ENCODE measurements at places on chromosomes 2 and 18.

GRCh38 chr2:10344105-10345066 lies 41.7 kb downstream of the HPCAL1 start:
- DNase-seq: no peak

GRCh38 chr18:23618862-23619387 lies 32.6 kb upstream of the NPC1 start:
- DNase-seq: no peak

- no peak for DNase-seq
Measured at GRCh38 chr2:169983506-169983905, 156.3 kb downstream of the UBR3 start.

- DNase-seq: no peak
Measured at GRCh38 chr2:37843556-37843955, 81.5 kb upstream of the RMDN2 start.

GRCh38 chr2:239462671-239463506 lies 62.1 kb upstream of the HDAC4 start:
- DNase-seq: no peak

DNA sequence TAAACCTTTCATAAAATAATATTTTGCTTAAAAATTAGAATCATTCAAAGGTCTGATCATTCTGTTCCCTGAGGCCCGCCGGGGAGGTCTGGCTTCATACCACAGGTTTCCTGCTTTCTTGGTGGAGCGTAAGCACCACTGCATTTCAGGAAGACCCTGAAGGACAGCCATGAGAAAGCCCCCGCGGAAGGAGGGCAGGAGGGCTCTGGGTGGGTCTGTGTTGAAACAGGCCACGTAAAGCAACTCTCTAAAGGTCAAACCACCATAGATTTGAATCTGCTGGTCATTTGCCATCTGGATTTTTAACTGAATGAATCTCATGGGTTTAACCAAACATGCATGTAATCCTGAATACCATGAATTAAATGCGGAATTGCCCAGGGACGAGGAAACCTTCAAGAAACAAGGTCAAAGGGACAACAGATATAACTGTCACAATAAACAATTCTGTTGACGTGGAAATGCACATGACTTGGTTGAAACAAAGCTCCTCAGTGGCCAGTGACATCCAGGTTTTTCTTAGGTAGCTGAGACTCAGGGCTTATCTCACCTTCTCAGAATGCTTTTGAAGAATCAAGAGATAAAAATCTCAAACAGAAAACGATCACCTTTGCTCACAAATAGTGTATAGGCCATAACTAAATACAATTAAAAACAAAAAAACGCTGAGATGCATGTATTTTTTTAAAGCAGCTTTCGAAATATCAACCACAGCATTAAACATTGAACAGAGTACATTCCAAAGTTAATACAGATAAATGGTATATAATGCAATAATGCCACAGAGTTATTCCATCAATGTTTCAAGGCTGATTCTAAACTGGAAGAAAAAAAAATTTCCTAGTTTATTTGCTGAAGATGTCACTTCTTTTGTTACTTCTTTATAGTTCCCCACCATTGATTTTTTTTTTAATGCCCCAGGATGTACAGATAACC lies 193.2 kb downstream of the BCL2 start:
- DNase-seq: no peak

GRCh38 chr2:180077295-180077906 lies 70.3 kb upstream of the CWC22 start:
- no peak for DNase-seq

DNA sequence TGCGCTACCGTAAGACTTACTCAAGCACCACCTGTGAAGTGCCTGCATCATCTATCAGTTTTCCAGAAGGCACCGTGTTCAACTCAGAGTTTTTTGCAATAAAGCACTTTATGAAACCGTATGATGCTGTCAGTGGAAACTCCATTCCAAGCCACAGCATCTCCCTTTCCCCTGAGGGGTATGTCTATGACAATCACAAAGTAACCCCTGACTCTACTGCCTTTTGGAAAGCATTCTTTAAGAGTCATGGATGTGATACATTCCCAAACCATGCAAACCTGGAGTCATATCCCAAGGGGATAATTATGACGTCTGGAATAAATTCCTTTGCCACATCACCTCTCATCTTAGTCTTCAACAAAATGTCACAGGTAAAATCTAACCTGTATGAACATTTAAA lies 39.2 kb downstream of the UNC50 start:
- no peak for DNase-seq

DNA sequence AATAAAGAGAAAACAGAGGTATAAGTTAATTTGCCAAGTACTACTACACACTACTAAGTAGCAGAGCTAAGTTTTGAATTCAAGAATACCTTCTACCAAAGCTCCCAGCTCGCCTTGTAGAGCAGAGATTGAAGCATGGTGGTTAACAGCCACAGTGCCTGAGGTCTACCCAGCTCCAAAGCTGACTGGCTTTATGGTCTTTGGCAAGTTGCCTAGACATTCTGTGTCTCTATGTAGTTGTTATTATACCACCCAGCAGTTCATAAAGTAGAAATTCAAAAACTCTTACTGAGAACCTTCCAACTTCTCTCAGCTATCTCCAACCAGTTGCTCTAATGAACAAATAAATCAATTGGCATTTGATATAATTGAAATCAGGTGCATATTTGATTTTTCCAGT lies 87.8 kb downstream of the PDE11A start:
- DNase-seq: no peak

DNA sequence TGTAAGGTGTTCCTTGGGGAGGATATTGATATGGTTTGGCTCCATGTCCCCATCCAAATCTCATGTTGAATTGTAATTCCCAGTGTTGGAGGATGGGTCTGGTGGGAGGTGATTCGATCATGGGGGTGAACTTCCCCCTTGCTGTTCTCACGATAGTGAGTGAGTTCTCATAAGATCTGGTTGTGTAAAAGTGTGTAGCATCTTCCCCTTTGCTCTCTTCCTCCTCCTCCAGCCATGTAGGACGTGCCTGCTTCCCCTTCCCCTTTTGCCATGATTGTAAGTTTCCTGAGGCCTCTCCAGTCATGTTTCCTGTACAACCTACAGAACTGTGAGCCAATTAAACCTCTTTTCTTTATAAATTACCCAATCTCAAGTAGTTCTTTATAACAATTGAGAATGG lies 458.7 kb downstream of the LPIN1 start:
- no peak for DNase-seq

- no peak for DNase-seq
Measured at GRCh38 chr2:132978840-132979239, 308.8 kb upstream of the LYPD1 start.

DNA sequence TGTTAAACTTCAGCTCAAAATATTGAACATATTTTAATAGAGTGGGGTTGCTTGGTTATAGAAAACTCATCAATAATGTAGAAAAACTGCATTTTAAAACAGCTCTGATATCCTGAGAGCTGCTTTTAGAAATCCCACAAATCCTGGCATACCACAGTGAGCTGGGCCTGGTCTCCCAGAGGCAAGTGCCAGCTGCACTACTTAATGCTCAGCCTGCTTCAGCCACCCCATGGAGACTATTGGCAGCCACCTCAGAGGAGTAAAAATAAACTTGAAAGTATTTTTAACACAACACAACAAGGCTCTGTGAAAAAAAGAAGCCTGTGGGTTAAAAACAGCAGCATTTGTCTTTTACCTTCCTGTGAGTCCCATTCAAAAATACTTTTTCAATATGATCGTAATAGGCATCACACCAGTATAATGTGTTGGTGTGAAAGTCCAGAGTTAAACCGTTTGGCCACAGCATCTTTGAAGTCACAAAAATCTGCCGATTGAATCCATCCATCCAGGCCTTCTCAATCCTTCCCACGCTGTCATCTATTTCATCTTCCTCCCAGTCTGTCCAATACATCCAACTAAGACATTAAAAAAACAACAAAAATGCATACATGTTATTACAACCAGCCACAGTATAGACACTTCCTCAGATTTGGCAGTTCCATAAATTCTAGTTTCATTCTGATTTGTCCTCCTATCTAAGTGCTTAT lies 1115.3 kb downstream of the LRP1B start:
- no peak for DNase-seq

DNA sequence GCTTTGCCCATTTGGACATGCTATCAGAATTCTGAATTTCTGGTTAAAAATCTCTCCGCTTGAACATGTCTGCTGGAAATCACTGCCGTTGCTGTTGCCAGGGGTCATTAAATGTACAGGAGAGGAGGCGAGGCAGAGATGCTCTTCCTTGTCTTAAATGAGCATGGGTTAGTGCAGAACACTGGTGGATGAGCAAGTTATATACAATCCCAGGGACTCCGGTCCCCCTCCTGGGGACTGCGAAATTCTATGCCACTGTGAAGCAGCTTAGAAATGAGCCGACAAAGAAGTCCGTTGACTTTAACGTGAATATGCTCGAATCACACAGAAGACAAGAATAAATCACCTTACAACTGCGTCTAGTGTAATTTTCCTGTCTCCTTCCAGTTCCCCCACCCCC lies 95.1 kb upstream of the KLHL14 start:
- no peak for DNase-seq

- no peak for DNase-seq
Measured at GRCh38 chr2:166448106-166448505, 45.9 kb downstream of the SCN7A start.

- no peak for DNase-seq
Measured at GRCh38 chr2:132272713-132273112, 111.0 kb upstream of the ANKRD30BL start.

All from activated CD4-positive, alpha-beta T cell treated with anti-CD3 and anti-CD28 coated beads, Interleukin-2, amount 50 U/mL, for 24 hours (primary cell).